Mesothelial cell of epicardium (in vitro differentiated cells): ENCODE measurements at places on chromosomes 4 and X. TPM values are rescaled to one million over a fixed set of nuclear protein-coding genes. Genes with fewer than 3 reads are reported as not detected.

Gene RAB41
- not detected in 3 replicates for total RNA-seq

Gene EFHC2
- total RNA-seq: 1.5 to 2.4 TPM (median 2.0 TPM) in 3 replicates

DNA sequence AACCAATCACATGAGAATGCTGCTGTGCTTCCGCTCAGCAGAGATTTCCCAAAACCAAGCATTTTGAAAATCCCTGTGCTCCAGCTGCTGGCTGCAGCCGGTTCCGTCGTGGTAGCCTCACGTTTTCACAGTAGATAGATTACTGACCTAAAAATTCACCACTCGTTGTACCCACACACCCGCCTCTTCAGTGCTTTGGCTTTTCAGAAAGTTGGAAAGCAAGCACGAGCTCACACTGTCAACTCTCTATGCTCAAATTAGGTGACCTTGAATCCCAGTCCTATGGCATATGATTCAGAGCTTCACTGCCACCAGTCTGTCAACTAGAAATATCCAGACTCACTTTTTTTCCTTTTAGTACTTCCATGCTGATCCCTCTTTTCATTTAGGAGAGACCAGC lies 168.9 kb downstream of the DCTD start:
- no peak for DNase-seq

Gene BEX1
- 10.7 to 12.2 TPM (median 10.8 TPM) in 3 replicates for total RNA-seq
